ENCODE measurements at places on chromosomes 5 and 9.

GRCh38 chr5:74199005-74199404 lies 441.5 kb downstream of the ENC1 start:
- no peak for DNase-seq

- no peak for DNase-seq
Measured at GRCh38 chr5:78896132-78896531, 89.0 kb downstream of the ARSB start.

- no peak for DNase-seq
Measured at GRCh38 chr9:2605246-2605645, 16.3 kb upstream of the VLDLR start.

DNA sequence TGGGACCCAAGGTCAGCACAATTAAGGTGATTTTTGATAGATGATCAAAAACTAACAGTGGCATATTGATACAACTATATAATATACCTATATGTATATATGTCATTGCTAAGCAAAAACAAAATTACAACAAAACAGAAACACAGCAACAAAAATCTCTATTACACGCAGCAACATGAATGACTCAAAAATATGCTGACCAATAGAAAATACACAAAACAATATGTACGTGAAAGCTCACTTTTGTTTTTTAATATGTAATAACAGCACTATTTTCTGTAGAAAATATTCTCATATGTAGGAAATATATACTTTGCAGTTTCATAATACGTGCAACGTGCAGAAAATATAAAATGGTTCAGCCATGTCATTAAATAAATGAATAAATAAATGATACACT lies 1985.7 kb upstream of the CDH9 start:
- DNase-seq: no peak

GRCh38 chr5:92237896-92238295 lies 854.8 kb upstream of the ARRDC3 start:
- DNase-seq: no peak

DNA sequence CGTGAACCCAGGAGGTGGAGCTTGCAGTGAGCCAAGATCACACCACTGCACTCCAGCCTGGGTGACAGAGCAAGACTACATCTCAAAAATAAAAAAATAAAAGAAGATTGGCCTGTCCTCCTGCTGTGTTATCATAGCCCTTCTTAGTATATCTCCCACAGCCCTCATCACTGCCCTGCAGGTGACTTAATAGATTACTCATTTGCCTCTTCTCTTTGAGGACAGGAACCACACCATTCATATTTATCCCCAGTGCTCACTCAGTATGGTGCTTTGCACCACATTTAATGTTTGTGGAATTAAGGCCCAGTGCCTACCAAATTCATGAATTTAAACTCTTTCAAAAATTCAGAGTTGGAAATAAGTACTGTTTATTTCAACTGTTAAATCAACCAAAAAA lies 10.3 kb downstream of the IDNK start:
- DNase-seq: no peak

DNA sequence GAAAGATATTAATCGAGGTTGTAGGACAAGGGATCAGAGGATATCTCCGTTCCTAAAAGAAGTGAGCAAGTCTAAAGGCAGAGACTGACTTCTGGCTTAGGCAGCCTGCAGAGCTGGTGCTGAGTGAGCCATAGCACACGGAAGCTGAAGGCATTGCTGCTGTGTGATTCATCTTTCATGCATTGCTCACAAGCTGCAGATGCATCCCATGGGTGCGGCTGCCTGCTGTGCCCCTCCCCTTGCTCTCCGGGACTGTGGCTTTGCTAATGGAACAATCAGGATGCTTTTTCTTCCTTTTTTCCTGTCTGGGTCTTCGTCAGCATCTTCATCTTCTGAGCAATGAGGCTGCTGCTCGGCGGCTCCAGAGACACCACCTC lies 341.4 kb downstream of the DIRAS2 start:
- DNase-seq: no peak

DNA sequence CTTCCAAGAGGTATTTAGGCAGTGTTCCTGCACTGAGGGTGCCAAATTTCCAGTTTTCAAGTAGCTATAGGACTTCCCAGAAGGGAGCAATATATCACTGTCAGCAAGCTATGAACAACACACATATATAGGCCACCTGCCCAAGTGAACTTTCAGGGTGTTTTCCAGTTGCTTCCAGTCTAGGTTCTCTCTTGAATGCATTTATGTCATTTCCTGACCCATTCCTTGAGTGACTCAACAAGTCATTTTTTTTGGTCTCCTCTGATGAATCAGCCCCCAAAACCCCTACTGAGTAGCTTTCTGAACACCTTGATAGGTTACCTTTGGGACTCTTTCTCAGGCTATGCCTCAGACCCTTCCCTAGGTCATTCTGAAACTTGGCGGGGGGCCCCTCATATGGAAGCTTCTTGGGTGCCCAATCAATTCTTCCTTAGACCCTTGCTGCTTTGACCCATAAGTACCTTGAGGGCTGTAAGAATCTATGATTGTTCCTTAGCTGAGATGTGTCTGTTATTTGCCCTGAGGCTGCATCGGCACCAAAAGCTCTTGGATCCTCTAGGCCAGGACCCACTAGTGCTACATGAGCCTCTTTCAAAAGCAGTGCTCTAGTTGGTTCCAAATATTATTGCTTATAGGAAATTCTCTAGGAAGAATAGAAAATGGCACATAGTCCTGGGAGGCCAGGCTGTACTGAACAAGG lies 12.4 kb downstream of the DNAJB5 start:
- no peak for DNase-seq

DNA sequence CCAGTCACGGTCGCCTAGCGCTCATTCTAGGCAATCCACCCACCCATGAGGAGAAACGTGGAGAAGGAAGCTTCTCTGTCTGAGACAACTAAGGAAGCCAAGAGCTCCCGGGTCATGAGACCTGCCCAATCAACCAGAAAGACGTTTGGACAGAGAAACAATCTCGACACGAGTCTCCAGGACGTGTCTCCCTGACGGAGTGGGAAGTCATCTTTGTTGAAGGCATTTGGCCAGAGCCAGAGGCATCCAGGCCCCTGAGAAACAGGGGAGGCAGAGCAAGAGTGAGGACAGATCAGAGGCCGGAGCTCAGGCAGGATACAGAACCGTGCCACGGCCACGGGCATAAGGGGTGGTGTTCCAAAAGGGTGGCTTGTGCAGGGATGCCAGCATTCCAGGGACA lies 479.0 kb downstream of the SPATA31A7 start:
- DNase-seq: no peak
